ENCODE measurements at places on chromosomes 11 and 22.

GRCh38 chr11:48008951-48009270 is 28.6 kb downstream of the PTPRJ start:
- no peak for DNase-seq

DNA sequence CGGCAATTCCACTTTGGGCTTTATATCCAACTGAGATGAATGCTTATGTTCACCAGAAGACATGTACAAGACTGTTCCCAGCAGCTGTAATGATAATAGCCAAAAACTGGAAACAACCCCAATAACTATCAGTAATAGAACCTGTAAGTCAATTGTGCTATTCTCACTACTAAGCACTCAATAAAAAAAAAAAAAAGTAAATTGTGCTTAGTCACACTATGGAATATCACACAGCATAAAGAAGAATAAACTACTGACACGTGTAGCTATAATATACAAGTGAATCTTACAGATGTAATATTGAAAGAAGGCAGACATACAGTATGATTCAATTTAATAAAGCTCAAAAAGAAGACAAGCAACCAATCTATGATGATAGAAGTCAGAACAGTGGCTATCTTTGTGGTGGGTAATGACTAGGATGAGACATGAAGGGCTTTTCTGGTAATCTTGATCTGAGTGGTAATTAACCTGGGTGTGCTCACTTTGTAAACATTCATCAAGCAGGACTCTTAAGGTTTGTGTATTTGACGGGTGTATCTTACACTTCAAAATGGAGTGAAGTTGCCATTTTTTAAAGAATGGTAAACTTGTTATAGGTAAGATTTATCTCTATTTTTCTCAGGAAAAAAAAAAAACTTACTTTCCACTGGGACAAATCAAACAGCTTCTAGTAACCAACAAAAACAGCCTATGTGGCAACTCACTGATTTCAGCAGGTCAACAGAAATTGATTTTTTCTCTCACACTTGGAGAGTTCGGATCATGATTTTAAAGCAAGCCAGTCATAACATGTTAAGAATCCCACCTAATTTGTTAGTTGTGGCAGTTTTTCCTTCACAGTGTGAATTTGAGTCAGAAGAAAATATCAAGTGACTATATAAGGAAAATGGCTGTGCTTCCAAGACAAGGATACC is 84.2 kb downstream of the CCDC83 start:
- no peak for DNase-seq

- DNase-seq, result no peak
These were observed 29.2 kb upstream of the DAGLA start for GRCh38 chr11:61650781-61651571.

DNA sequence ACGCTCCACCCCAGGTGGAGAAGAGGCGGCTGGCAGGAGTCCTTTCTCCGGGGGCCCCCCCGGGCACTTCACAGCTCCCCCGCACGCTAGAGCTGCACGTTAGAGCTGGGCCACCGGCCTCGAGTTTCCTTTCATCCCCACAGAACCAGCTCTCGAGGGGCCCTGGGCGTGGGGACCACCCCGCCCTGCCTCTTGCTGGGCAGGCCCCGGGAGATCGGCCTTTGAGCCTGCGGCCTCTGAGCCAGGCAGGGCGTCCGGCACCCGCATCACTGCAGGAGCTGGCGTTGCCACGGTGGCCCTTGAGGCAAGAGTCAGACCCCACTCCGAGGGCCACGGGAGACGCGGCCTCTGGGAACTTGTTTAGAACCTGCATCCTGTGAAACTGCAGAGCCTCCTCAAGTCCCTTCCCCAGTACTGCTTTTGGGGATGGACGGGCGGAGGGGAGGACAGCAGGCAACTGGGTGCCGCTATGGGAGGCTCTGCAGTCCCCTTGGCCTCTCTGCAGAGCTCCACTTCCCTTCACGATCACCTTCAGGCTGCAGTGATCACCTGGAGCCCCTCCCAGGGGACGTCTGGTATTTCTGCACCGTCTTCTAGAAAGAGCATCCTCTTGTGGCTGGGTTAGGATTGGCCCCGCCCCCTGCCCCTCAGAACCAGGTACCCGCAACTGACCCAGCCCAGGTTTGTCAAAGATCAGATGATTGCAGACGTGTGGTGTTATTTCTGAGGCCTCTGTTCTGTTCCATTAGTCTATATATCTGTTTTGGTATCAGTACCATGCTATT is 13.9 kb upstream of the GAL start:
- DNase-seq, result no peak

Data from NCI-H2171 (cell line).